ENCODE measurements at places on chromosomes 7 and 10. TPM values are rescaled to one million over a fixed set of nuclear protein-coding genes. Genes with fewer than 3 reads are reported as not detected.

Gene EPO
- not detected for total RNA-seq

Gene ZEB1
- 179 TPM for total RNA-seq

Gene HOXA4
- total RNA-seq = 6.1 TPM

Gene GPC2
- total RNA-seq = 5.0 TPM

Gene EMX2
- total RNA-seq = not detected

Gene ZNF239
- total RNA-seq = 2.8 TPM

Gene PDK4
- total RNA-seq = 316 TPM

Gene TRIL
- total RNA-seq = 2.6 TPM

Gene MLXIPL
- 36.4 TPM for total RNA-seq

Gene FAM200A
- 3.1 TPM for total RNA-seq

Gene VPS37D
- 0.92 TPM for total RNA-seq

Gene CYP26A1
- not detected for total RNA-seq

Gene KCNIP2
- 1.1 TPM for total RNA-seq

Gene CDNF
- 3.4 TPM for total RNA-seq

Gene WNT8B
- not detected for total RNA-seq

Gene GPR37
- 0.41 TPM for total RNA-seq

Gene ASCC1
- total RNA-seq = 15.2 TPM

Gene ADIRF
- 318 TPM for total RNA-seq

Gene LBX1
- not detected for total RNA-seq

Gene TMEM229A
- total RNA-seq = not detected

Gene RELN
- total RNA-seq = 5.1 TPM

Gene HMX2
- total RNA-seq = not detected

Gene LIMK1
- total RNA-seq = 19.9 TPM

Gene AOAH
- total RNA-seq = 20.2 TPM

Gene FBXO24
- not detected for total RNA-seq

Gene NANOS1
- 1.4 TPM for total RNA-seq

Gene POLR2J2
- total RNA-seq = 14.3 TPM

Gene TBX20
- 0.35 TPM for total RNA-seq

Data from thoracic aorta (tissue), 2 donors.